AG10803 (cell line): ENCODE measurements at places on chromosomes 3 and 15.

DNA sequence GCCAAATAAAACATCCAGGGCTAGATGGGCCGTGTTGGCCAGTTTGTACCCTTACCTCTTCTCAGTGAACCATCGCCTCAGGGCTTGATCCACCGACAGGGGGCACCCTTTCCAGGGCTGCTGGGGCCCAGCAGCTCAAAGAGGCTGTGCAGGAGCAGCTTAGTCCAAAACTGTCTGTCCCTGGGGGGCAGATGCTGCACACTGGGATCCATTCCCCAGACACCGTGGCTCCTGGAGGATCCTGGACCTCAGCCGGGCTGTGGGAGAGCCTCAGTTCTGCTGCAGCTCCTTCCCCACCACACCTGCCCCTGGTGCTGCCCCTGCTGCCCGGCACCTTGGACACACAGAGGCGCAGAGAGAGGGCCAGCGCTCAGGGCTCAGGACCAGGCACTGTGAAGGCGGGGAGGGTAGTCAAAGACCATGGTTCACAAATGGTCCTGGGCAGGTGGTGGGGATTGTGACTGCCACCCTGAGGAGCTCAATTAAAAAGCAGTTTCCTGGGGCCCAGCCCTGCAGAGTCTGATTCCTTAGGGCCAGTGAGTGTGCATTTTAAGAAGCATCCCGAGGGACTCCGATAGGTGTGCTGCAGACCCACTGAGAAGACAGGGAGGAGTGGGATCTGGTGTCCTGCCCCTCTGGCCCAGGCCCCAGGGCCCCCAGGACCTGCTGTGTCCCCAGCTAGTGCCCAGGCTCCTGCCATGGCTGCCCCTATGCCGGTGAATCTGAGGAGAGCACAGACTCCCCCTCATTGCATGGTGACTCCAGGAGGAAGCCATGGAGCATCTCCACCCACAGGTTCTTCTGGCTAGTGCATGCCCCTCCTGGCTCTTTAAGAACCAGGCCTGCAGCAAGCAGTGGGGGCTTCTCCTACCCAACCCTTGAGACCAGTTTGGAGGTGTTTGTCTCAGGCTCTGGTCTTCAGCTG is 86.5 kb upstream of the PRR20G start:
- no peak for DNase-seq

GRCh38 chr3:101976473-101976872 is 127.2 kb downstream of the NFKBIZ start:
- no peak for DNase-seq

DNA sequence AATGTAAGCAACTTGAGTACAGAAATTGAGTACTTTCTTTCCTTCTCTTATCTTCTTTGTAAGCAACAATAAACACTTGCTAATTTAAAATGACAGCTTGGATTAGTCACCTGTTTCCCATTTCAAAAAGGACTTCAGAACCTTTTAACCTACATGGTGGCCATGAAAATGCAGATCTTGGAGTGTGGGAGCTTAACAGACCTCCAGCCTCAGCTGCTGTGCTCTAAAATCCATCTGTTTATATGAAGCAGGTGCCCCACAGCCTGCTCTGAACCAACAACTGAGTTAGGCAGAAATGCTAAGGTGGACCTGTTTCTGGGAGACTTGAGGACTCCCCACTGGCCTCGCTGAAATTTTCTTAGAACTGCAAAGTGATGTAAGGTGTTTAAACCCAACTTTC is 91.1 kb upstream of the TNIK start:
- no peak for DNase-seq

- no peak for DNase-seq
These were observed 11.8 kb downstream of the ALDH1A3 start for GRCh38 chr15:100891307-100892012.

GRCh38 chr3:53182764-53183355 is 21.9 kb downstream of the PRKCD start:
- no peak for DNase-seq

- no peak for DNase-seq
These were observed 789.8 kb downstream of the TUSC7 start for GRCh38 chr3:117499189-117499870.

DNA sequence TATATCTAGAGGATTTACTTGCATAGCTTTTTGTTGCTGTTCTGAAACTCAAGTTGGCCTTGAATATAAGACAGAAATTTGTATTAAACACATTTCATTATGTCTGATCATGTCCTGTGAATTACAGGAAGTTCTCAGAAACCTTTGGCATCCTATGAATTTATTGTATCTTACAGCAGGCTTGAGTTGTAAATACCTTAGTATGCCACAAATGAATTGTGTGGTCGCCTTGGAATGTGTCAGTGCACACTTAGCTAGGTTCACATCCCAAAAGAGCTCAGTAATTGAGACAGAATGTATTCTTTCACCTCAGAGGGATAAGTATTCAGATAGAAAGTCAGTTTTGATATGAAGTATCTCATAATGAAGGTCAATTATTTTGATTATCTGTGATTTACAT is 83.4 kb downstream of the NEK11 start:
- peak; percentile 87 for DNase-seq

DNA sequence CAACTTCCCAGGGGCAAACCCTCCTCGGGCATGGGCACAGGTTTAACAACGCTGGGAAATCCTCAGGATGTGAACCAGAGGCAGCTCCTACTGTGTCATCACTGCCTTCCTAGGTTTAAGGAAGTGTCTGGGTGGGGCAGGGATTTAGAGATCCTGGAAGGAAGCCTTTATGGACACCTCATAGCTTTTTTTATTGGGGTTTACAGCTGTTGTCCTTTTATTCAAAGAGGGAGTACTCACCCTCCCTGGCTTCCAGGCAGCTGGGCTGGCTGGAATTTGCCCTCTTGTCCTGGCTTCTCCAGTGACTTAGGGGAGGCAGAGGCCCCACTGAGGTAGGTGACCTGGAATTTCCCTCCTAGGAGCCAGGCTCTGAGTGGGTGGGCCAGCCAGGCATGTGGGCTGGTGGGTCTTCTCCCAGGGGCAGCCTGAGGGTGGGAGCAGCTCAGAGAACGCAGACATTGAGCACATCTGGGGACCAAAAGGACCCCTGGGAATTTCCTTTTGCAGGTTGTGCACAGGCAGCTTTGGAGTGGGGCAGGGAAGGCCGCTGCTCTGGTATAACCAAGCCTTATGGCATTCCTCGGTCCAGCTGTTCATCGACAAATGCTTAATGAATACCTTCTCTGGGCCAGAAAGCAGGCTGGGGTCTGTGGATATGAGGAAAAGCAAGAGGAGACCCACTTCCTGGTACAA is 13.5 kb upstream of the FAM3D start:
- DNase-seq, result no peak
